ENCODE measurements at places on chromosomes 5 and 9.

GRCh38 chr5:16546732-16547131 is 70.1 kb downstream of the RETREG1 start:
- DNase-seq: no peak

- DNase-seq: no peak
Measured at GRCh38 chr9:105887679-105888078, 193.3 kb downstream of the TMEM38B start.

GRCh38 chr5:104184264-104184663 is 621.7 kb upstream of the NUDT12 start:
- DNase-seq: no peak

DNA sequence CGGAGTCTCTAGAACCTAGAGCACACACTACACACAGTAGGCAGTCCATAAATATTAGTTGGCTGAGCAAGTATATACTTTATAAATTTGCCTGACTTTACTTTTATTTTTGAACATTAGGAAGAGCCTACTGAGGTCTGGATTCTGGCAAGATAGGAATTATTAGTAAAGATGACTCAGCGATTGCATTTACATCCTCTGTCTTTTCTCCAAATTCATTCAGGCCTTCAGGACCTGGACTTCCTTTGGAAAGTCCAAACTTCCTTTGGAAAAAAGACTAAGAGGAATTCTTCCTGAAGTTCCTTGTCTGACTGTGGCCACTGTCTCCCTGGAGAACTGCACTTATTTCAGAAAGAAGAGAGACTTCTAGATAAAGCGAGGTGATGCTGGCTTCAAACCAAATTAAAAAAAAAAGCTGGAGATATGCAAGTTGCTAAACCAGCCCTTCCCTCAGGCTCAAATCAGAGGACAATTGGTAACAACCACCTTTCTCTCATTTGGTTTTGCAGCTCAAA is 251.3 kb downstream of the GAS1 start:
- no peak for DNase-seq

GRCh38 chr9:77597057-77597456 is 51.1 kb downstream of the GNA14 start:
- no peak for DNase-seq

DNA sequence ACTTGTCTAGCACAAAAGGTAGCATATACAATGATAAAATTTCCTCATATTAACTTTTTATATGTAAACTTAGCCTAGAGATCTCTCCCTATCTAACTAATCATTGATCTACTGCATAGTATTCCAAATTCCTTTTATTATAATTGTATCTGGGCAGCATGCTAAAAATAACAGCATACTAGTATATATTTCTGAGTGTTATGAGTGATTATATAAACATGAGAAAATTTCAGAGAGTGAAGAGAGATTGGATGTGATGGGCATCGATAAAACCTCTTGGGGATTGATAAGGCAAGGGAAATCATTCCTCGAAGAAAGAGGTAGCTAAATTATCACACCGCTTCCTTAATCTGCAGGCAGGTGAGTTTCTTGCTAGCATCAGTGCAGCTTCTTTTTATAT is 158.2 kb downstream of the HMHB1 start:
- no peak for DNase-seq

DNA sequence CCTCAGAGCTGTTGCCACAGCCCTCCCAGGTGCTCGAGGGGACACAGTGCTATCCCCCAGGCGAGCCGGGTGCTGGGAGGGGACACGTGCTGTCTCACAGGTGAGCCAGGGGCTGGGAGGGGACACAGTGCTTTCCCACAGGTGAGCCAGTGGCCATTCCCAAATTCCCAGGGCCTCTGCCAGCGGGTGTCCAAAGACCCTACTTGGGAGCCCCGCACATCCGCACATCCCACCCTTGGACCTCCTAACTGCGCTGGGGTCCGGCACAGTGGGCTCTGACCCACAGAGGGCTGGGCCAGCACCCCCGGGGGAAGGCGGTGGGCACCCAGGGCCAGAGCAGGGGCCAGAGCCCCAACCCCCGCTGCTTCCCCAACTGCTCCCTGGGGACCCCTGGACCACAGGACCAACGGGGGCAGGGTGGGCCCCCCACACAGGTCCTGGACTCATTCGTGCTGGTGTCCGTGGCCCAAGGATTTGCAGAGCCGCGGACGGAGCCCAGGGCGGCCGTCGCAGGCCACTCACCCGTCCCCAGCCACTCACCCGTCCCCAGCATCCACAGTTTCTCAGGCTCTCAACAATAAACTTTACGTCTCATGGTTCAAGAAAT is 17.9 kb downstream of the EXD3 start:
- no peak for DNase-seq

DNA sequence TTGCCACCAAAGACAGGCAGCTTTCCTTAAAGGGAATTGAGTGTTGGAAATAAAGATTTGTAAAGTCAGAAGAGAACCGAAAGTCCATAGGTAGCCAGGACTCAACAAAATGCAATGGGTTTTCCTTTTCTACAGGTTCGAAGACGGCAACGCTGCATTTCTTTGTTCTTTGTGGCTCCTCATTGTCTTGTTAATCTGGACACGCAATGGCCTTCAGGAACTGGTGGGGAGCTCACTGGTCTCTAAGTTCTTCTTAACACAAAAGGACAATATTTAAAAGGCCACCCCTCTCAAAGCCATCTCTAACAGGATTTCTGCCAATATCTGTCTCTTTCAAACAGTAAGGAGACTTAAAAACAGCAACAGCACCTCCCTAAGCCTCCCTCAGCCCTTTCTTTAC is 170.6 kb downstream of the RMI1 start:
- DNase-seq: no peak

- DNase-seq: no peak
Measured at GRCh38 chr5:156476678-156477077, 149.7 kb downstream of the SGCD start.

DNA sequence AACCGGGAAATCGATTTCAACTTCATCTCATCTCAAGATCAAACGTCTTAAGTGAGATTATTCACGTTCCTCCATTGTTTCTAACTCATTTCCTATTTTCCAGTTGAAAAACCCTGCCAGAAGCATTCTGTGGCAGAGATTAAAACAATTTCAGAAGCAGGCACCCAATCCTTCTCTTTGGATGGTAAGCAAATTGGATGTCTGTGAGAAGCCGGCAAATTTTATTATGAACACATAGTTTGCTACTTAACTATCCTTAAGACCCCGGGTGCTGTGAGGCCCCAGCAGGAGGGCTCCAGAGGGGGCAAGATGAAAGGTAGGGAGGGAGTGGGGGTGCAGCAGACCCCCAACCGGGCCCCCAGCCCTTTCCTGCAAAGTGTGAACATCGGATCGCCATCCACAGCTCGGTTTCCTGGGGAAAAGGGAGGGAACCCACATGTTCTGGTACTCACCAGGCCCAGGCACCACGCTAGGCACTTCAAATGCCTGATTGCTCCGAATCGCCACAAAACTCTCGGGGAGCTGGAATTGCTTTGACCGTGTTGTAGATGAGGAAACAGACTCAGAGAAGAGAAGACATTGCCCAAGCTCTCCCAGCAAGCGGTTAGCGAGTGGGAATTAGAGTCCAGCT is 167.1 kb upstream of the MVB12B start:
- DNase-seq: no peak

DNA sequence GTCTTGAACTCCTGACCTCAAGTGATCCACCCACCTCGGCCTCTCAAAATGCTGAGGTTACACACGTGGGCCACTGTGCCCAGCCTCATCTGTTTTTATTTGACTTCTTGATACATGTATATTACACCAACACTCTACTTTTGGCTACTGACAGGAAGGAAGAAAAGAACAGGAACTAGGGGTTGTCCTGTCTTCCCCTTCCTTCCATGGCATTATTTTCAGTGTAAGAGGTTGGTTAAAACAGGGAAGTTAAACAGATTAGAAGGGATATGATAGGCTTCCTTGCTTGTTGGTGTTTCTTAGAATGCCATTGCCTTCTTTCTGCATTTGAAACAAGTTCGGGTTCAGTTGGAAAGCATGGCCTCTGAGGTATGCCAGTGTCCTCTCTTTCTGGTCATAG is 312.8 kb downstream of the NDUFS4 start:
- DNase-seq: no peak

- DNase-seq: no peak
Measured at GRCh38 chr9:34419716-34420504, 38.5 kb downstream of the FAM219A start.

DNA sequence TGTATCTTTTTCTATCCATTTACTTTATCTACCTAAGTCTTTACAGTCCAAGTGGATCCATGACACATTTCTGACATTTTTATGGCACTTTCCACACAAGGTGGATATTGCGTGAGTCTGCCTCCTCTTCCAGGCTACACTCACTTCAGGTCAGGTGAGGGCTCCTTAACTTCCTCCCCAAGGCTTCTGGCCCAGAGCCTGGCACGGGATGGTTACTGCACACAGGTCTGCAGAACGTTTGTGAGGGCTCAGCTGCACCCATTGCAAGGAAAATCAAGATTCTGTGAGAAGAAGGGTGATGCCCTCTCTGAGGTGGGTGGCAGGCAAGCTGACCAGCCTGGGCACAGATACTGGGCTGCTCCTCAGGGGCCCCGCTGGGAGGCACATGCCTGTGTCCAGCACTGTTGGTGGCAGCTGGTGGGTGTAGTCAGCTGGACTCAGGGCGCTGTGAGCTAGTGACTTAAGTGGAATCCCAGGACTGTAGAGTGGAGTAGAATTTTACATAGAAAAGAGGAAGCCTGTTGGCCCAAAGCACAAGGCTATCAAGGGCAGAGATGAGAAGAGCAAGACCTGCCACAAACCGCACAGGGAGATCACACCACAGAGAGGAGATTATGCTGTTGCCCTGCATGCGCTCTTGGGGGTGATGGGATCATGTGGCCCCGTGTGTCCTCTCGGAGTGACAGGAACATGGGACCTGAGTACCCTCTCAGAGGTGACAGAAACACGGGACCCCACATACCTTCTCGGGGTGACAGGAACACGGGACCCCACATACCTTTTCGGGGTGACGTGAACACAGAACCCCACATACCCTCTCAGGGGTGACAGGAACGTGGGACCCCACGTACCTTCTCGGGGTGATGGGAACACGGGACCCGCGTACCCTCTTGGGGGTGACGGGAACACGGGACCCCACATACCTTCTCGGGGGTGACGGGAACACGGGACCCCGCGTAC is 21.3 kb downstream of the AHRR start:
- no peak for DNase-seq

GRCh38 chr5:34699155-34700077 is 43.3 kb downstream of the RAI14 start:
- DNase-seq: no peak

- no peak for DNase-seq
Measured at GRCh38 chr9:107330420-107330819, 47.3 kb downstream of the RAD23B start.

GRCh38 chr5:137141779-137142178 is 357.3 kb downstream of the SPOCK1 start:
- no peak for DNase-seq

DNA sequence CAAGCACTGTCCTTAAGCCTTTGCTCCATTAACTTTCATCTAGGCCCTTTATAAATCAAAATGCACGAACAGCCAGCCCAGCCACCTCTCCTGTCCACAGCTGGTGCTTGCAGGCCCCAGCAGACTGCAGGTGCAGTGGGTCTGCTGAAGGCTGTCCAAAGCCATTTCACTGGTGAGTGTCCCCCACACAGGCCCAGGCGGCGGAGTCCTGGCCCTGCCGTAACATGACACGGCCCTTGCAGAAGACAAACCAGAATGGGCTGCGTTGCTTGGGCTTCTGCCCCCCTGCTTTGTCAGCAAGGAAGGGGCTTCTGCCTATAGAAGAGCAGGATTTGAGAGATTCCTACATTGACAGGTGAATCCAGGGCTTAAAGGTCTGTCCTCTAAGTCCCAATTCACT is 188.6 kb downstream of the NR3C1 start:
- no peak for DNase-seq

GRCh38 chr9:94911211-94911610 is 184.7 kb downstream of the AOPEP start:
- no peak for DNase-seq

GRCh38 chr5:162484986-162485385 is 417.4 kb downstream of the GABRG2 start:
- DNase-seq: no peak

DNA sequence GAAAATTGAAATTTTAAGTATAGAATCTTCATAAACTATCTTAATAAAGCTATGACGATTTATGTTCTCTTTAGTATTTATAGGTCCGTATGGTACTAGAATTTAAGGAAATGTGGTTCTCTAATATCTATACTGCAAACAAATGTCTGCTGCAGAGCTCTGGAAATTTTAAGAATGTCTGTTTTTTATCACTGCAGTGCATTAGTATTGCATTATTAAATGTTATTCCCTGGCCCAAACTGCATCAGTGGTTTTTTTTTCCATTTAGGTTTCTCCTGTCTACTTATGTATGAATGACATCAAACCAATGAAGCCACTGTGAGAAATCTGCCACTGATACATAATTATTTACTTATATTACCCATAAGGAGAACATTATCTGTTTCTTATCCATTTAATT is 211.4 kb upstream of the CD180 start:
- DNase-seq: no peak

DNA sequence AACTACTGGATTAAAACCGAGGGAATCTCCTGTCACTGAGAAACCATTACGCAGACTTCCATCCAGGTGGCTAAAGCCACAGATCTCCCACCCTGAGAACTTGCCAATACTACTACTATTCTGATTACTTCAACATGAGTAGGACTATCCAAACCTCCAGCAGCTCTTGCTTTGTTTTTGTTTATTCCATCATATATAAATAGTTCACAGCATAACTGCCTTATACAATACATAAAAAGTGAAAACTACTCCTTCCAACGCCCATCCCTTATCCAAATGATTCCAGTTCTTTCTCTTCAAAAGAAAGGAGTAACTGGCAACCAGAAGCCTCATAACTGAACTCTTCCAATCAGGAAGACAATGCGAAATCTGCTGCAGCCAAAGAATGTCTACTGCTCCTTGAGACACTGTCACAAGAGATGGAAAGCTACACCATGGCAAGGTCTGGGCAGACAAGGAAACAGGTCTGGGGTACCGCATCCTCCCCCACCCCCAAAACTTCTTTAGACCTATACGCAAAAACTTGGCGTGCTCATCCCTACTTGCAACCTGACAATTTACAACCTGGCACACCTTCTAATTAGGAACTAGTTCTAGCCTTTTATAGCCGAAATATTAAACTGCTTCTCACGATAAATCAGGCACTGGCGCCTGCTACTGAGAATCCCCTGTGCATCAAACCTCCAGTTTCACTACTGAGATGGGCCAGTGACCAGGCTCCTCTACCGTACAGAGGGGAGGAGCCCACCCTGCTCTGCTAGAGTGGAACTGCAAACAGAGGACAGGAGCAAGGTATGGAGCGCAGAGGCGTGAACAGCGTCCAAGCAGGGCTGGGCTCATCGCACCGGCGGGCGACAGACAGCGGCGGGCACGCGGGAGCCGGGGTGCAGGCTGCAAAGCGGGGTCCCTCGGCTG is 986 bp downstream of the PLPP1 start:
- no peak for DNase-seq

All from stimulated activated naive CD8-positive, alpha-beta T cell treated with anti-CD3 and anti-CD28 coated beads, Interleukin-15, Interleukin-2, amounts not matched to agents 100 U/mL and 50 U/mL, for 24 hours (primary cell).